ENCODE measurements at places on chromosomes 12 and 14.

DNA sequence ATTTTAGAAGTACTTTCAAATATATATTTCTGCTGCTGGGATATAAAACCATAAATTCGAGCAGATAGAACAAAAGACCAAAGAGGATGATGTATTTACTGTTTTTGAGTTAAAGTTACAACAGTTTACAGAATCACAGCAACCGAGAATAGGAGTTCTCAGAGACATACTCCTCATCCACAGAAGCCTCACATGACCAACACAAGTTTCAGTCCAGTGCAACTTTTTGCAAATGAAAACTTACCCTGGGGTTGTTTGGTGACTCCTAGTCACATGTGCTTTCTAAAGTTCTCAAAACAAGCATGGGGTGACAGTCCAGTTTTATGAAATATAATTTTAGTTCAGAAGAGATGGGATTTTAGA lies 117.1 kb downstream of the PRKCH start:
- DNase-seq = no peak

DNA sequence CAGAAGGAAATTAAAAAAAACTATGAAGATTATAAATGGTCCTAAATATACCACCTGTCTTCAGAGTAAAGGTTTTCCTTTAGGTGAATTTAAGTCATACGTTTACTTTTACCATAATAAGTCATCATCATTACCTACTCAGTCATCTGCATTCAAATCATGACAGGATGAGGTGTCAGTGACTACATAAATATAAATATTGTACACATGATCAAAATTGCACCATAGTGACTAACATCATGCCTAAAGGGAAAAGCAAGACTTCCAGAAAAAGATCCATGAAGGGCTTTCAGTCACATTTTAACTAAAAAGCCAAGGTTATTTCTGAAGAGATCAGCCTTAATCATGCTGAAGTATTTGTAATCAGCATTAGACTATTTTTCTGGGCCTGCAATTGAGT lies 759.9 kb upstream of the FLRT2 start:
- DNase-seq = no peak

DNA sequence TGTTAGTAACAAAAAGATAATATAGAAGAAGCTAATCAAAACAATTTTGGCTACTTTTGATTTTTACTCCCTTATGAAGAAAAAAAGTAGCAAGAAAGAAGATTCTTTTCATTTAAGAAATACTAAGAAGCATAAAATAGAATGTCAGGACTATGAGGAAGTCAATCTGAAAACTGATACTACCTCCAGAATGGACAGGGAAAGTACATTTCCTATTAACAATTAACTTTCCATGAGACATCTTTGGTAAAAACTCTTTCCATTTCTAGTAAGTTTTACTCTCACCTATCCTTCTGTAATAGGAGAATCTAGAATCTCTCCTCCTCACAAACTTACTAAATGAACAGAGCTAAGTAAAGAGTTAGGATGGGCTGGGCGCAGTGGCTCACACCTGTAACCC lies 51.3 kb upstream of the NPFF start:
- DNase-seq = no peak

GRCh38 chr14:87343652-87344051 lies 649.3 kb downstream of the GALC start:
- no peak for DNase-seq

DNA sequence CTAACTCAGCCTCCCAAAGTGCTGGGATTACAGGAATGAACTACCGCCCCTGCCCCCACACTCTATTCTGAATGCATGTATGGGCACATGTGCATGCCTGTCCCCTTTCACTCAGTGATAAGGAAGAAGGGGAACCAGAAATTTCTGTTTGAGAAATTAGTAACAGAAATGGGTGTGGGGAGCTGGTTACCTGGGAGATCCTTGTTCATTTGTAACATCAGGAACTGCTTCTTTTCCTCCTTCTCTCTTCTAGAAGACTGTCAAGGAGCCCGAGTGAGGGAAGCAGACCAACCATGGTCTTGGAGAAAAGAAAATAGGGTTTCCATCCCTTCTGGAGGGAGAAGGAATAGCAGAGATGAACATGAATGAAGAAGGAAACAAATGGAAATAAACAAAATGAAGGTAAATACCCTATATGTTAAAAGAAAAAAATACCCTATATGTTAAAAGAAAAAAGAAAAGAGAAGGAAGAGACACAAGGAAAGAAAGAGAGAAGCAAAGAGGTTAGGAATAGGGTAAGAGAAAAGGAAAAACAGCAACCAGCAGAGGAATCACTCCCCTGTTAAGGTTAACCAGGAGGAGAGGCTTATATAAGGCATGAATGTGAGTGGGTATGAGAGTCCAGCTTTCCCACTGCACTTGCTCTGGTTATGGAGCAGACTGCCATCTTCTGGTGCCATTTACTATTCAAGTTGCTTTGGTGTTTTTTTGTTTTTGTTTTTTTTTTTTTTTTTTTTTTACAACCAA lies 3.3 kb downstream of the PPP1R3E start:
- no peak for DNase-seq

Data from spinal cord (tissue), 10 donors.